Cortex of kidney (tissue), 1 donor: ENCODE measurements at places on chromosomes 13 and 19.

GRCh38 chr19:13849991-13850909, 26.7 kb upstream of the NANOS3 start:
- no peak for DNase-seq

GRCh38 chr13:97844151-97844550, 109.3 kb upstream of the IPO5 start:
- no peak for DNase-seq

DNA sequence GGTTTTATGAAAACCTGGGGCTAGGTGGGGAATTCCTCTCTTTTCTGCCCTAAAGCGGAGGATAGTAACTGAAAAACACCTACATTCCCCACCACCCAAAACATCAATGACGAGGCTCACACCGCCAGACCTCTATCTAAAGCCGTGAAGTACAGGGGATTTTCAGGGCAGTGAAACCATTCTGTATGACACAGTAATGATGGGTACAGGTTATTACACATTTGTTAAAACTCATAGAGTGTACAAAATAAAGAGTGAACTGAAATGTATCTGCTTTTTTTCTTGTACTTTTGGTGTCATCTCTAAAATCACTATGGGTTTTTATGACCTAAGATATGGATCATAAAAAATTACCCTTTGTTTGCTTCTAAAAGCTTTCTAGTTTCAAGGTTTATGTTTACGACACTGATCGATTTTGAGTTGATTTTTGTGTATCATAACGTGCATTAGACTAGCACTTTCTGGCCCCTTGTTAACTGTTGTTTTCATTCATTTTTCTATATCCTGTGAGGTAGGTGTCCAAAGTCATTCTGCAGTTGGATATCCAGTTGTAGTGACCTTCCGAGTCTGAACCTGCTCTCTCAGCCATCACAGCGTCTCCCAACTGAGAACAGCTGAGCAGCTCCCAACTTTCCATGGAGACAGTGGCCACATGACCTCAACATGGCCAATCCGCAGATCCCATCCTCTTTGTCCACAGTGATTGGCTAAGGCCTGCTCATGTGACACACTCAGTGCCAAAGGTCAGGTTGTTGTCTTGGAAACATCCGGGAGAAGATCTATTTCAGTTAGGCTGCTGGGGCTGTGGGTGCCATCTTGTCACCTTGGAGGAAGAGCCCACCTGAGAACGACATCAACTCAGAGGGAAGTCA, 10.3 kb downstream of the MBD3L2B start:
- no peak for DNase-seq

GRCh38 chr13:113845055-113845454, 18.8 kb downstream of the GAS6 start:
- DNase-seq = no peak

GRCh38 chr13:23849670-23850069, 39.5 kb downstream of the MIPEP start:
- no peak for DNase-seq

- no peak for DNase-seq
These were observed 165.0 kb downstream of the LACC1 start for GRCh38 chr13:44044547-44045179.

DNA sequence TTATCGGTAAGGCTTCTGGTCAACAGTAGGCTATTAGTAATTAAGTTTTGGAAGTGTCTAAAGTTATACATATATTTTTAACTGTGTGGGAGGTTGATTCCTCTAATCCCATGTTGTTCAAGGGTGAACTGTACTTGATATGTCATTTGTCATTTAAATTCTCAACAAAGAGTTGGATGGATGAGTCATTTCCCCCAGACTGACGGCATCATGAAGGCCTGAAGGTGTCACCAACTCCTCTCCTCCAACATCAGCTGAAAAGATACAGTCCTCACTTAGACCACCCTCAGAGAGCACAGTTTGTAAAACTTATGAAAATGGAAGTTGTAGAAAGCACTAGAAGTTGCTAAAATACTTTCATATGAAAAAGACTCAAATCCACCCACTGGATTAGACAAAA, 48.8 kb downstream of the DCLK1 start:
- no peak for DNase-seq

DNA sequence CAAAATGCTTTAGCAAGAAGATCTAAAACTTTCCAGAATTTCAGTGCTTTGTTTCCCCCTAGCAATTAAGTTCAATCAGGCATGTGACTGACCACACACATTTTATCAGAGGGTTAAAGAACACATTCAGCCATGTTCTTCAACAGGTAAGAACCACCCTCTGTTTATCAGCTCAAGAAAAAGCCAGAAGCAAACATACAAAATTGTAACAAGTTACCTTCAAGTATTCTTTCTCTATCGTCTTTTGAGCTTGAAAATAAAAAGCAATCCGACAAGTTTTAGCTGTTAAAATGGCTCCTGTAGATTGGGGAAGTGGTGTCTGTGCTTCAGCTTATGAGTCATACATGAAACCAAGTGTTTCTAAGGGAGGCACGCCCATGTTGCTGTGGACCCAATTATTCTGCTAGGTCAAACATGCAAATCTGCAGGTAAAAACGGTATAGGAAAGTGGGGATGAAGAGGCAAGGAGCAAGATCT, at the start of gene ELF1:
Gene ELF1, minus strand, starts transcription at position 306 of the 477 bp plus-strand sequence. CDS start 37,262 bp downstream, outside the sequence.
- DNase-seq = no peak

DNA sequence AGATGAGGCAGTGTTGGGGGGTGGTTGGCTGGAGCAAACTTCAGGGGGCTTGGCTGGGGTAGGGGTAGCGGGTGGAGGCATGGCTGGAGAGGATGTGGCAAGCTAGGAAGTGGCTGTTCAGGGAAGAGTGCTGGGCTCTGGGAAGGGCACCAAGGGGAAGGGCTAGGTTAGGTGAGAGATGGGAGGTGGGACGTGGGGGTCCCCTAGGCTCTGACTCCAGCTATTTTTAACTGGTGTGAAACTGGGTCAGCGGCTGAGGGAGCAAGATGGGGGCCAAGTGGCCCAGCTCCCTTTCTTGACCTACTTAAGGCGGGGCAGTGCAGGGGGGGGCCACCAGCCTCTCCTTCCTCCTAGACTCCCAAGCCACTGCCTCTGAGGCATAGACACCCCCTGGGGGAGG, 7.3 kb downstream of the KCNC3 start:
- no peak for DNase-seq

- no peak for DNase-seq
These were observed 20.6 kb downstream of the PNMA8A start for GRCh38 chr19:46450737-46451136.

DNA sequence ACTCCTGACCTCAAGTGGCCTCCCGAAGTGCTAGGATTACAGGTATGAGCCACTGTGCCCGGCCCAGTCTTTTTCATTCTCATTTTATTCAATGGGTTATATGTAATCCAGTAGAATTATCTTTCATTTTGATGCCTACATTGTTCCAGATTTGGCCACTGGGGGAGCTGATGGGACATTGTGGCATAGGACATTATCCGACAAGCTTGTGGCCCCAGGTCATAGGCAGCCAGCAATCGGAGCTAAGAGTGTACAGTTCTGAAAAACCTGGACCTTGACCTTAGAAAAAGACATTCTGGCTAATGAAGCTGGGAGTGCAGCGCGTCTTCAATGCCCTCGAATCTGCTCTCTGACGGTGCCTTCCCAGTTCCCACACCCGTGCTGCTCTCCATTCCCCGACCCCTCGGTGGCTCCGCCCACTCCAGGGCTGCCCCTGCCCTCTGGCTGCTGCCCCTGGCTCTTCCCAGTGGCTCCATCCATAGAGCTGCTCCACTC, 108.7 kb downstream of the TEX29 start:
- DNase-seq = no peak

DNA sequence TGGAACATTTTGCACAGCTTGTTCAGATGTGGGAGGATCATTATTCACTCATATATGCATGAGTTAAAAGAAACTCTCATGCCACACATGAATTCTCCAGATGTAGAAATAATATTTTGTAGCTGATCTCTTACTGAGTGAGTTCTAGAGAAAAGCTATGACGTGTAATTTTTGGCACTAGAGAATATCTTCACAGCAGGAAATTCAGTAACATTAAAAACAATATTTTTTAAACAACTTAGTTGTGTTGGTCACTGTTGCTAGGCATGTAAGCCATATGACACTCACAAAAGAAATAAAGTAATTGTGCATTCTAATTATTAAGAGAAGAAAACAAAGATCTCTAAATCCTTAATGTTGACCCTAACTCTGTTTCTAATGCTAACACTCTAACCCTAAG, 371.4 kb upstream of the SLC10A2 start:
- no peak for DNase-seq

GRCh38 chr19:17946965-17947784, 14.4 kb downstream of the CCDC124 start:
- no peak for DNase-seq

GRCh38 chr13:111973186-111973585, 93.8 kb upstream of the SOX1 start:
- DNase-seq = no peak

GRCh38 chr13:91776611-91777193, 378.3 kb downstream of the GPC5 start:
- no peak for DNase-seq

DNA sequence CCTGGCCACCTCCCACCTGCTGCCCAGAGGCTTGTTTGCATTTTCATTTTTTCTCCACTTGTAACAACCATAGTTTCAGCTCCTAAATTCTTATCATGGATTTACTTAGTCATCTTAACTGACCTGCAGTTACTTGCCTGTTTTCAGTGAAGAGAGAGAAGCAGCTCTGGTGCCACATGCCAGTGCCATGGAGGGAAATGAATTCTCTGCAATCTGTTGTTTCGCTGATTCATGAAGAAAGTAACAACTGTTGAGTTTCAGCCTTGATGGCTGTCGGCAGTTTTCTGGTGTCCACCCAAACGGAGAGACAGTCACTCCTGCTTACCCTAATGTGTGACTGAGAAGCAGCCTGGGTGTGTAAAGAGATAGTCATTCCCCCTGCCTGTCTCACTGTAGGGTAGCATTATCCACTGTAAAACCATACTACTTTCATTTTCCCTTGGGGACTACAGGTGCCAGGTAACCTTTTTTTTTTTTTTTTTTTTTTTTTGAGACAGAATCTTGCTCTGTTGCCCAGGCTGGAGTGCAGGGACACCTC, 116.1 kb downstream of the DNAJC3 start:
- DNase-seq = no peak

DNA sequence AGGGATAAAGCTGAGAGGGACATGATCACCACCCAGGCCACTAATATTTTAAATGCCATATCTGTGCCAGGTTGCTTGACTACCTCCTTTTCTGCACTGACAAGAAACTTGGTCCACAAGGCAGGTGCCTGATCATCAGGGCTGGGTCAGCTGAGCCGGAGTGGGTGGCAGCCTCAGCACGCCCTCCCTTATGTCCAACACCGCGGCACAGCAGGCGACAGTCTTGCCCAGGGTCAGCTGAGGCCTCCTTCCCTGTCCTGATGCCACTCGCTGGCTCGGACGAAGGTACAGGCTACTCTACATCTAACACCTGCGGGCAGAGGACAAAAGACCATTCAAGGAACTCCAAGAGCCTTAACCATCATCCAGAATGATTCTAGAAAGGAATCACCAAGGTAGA, 16.9 kb downstream of the ZC3H4 start:
- no peak for DNase-seq

DNA sequence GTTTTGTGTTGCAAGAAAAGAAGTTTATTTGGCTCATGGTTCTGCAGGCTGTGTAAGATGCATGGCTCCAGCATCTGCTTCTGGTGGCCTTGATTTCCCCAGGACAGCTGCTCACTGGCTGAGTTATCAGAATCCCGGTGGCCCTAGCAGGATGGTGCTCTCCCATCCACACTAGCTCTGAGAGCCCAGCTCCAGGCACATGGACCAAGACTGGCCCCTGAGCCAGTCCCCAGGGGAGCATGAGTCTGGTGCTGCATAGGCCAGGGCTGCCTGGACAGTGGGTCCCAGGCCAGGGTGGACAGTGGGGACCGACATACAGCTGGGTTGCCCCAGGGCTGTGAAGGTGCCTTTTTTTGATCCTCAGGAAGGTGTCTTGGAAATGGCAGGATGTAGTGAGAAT, 10.4 kb downstream of the ADGRE2 start:
- no peak for DNase-seq

DNA sequence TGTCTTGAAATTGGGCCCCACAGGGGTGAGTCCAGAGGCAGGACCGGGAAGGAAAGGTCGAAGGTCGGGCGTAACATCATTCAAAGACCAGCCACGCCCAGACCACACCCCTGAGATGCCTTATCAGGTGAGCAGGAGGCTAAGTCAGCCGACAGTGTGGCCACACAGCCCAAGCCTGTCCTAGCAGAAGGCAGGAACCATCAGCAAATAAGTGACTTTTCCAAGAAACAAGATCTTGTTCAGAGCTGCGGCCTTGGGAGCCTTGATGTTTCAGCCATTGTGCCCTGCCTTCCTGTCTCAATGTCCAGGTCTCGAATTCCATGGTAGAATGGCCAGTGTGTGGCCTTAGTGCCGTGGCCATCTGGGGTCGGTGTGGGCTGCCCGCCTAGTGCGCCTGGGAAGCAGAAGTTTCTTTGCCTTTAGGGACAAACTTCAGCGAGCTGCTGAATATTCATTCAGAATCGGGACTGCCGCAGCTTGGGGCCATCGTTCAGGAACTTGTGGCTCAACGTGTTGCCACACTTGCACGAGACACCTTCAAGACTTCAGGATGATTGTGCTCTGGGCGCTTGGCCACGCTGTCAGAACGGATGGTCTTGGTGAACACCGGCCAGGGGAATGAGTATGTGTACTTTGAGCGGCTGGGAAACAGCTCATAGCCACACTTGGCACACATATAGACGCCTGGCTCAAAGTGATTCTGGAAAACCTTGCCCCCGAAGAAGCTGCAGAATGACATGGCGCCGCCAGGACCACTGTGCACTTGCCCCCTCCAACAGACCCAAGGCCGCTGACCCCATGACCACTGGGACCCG, 6.1 kb upstream of the IFNL4 start:
- no peak for DNase-seq

DNA sequence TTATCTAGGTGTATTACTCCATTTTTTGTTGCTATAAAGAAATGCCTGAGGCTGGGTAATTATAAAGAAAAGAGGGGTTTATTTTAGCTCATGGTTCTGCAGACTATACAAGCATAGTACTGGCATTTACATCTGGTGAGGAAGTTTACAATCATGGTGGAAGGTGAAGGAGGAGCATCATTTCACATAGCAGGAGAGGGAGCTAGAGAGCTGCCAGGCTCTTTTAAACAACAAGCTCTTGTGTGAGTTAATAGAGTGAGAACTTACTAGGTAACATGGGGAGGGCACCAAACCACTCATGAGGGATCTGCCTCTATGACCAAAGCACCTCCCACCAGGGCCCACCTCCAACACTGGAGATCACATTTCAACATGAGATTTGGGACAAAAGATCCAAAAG, 221.7 kb upstream of the GPC6 start:
- DNase-seq = no peak

GRCh38 chr13:47076500-47076899, 179.6 kb upstream of the HTR2A start:
- no peak for DNase-seq

GRCh38 chr19:47063874-47064273, 15.4 kb upstream of the TMEM160 start:
- no peak for DNase-seq
